ENCODE measurements at places on chromosomes 4 and X.
A peak's percentile ranks its signal among the peaks of the same experiment; 100 is the strongest.

DNA sequence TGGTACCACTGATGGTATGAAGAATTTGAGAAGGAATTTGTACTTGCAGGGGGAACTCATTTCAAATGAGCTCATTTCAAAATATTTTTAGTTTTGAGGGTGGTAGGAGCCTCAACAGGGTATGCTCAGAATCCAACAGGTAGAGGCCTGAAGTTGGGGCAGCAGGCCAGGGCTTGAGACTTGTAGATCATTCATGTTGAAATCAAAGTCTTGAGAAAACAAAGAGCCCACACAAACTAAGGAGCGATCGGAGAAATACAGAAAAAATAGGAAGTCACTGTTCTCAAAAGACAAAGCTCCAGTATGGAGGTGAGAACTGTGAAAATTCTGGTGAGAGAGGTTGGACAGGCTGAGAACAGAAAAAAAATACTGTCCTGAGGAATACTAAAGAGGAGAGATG, 979 bp upstream of the SLC9A6 start:
- no peak for DNase-seq

DNA sequence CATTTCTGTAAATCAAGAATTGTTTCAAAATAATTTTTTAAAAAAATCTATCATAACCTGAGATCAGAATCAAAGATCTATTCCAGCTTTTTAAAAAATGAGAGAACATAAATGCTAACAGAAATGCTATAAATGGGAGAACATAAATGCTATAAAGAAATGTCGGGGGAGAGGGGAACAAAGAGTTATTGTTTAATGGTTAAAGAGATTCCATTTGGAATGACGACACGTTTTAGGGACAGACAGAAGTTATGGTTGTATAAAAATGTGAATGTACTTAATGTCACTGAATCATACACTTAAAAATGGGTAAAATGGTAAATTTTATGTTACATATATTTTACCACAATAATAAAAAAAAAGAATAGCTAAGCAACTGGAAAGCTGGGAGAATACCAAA, 127.1 kb downstream of the ATRX start:
- no peak for DNase-seq

- DNase-seq: no peak
Measured at GRCh38 chr4:84938316-84938715, 28.2 kb downstream of the WDFY3 start.

- DNase-seq: no peak
Measured at GRCh38 chr4:122889726-122890125, 32.7 kb downstream of the NUDT6 start.

- DNase-seq: no peak
Measured at GRCh38 chr4:156865451-156865850, 106.1 kb downstream of the PDGFC start.

- DNase-seq: no peak
Measured at GRCh38 chr4:119082661-119083060, 53.0 kb upstream of the MYOZ2 start.

- no peak for DNase-seq
Measured at GRCh38 chr4:33715841-33716395, 2528.4 kb downstream of the ARAP2 start.

DNA sequence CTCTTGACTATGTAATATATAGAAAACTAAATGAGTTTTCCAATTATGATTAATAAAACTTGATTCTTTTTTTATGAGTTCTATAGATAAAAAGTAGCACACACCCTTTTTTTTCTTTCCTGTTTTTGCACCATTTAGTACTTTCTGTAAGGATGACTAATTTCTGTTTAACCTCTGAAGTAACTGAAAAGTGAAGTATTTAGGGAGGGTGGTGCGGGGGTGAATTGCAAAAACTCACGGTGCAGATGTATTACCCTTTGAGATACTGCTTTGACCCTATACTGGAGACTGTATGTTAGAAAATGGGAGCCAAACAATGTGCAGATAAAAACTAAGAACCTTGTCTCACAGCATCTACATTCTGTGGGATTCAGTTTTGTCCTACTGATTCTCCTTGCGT, 471.6 kb downstream of the DTHD1 start:
- no peak for DNase-seq

DNA sequence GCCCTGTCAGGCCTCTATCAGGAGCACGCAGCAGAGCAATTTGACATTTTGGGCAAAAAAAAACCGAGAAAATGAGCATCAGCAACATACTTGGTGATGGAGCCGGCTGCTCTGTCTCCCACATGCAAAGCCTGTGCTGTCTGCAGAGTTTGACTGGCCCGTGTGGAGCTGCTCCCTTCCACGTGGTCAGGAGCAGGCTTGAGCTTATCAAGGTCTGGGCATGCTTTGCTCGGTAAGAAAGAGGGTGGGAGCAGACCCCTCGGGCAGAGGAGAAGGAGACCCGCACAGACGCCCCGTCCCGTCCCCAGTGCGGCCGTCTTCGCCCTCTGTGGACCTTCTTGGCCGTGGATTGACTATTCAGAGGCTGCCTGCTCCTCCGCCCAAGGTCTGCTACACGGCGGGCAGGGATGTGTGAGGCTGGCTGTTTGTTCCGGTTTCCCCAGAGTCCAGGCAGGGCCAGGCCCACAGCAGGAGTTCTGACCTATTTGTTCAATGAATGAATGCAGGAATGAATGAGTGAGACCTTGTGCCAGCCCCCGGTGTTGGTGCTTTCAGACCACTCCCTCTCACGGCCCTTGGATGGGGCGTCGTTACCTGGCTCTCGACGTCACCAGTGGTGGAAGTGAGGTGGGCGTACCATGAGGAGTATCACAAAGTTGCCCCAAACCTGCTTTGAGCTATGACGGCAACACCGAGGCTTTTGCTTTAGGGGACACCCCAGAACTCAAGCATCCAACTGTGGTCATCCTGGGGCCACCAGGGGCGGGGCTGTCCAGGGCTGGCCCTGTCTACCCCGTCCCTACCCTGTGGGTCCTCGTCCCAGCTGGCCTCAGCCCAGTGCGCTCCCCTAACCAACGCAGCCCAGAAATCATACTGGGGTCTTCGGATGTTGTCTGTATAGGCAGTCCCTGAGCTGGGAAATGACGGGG, 54.7 kb upstream of the ADRA2C start:
- peak; percentile 20 for DNase-seq

- no peak for DNase-seq
Measured at GRCh38 chr4:38131371-38132091, 171.3 kb downstream of the PTTG2 start.

GRCh38 chrX:44770121-44770520, 73.7 kb upstream of the DUSP21 start:
- no peak for DNase-seq

GRCh38 chrX:38841750-38842149, 40.5 kb downstream of the MID1IP1 start:
- DNase-seq: no peak

DNA sequence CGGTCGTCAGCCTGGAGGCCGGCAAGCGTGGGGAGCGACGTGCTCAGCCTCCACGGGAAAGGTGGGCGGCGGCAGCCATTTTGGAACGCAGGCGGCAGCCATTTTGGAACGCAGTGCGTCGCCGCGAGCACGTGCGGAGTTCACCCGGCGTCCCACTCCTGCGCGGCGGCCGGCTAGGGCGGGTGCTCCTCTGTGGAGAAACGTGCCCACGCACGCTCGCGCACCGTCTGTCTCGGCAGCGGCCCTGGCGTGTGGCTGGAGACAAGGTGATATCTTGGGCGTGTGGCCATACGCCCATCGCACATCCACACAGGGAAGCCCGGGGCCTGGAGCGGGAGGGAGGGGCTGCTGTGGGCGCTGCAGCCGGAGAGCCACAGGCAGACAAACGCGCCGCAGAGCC, 21.1 kb downstream of the CPLX1 start:
- no peak for DNase-seq
